ENCODE measurements at places on chromosomes 4 and X. TPM values are rescaled to one million over a fixed set of nuclear protein-coding genes. Genes with fewer than 3 reads are reported as not detected.
A peak's percentile ranks its signal among the peaks of the same experiment; 100 is the strongest.

The DMP1 gene
- not detected for total RNA-seq

DNA sequence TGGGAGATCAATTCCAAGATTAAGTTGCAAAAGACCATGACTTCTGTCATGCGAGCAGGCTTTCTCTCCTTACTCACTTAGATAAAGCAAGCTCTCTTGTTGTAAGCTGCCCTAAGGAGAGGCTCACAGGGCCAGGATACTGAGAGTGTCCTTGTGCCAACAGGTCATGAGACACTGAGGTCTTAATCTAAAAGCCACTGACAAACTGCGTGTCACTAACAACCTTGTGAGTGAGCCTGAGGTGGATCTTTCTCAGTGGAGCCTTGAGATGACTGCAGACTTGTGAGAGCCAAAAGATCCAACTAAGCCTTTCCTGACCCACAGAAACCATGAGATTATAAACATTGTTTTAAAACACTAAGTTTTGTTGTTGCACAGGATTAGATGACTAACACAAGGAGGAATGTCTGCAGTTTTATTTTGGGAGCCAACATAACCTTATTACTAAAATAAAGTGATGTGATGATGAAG, 170.5 kb downstream of the SLC39A8 start:
- H3K27ac ChIP-seq, result peak overlapping the region; percentile 76
- H3K27me3 ChIP-seq, result no peaks in the 10 kb centered on the region
- H3K4me1 ChIP-seq, result peaks cover 11% of the 10 kb centered on the region

GRCh38 chr4:15130441-15130840, 128.2 kb downstream of the CPEB2 start:
- no peak overlapping the region for H3K4me3 ChIP-seq
- no peak overlapping the region for H3K27ac ChIP-seq
- no peaks in the 10 kb centered on the region for H3K36me3 ChIP-seq
- H3K27me3 ChIP-seq, result peaks cover 7% of the 10 kb centered on the region

- no peak for DNase-seq
- H3K27ac ChIP-seq, result no peak overlapping the region
- H3K4me1 ChIP-seq, result no peaks in the 10 kb centered on the region
- no peak overlapping the region for H3K4me3 ChIP-seq
- no peaks in the 10 kb centered on the region for H3K36me3 ChIP-seq
- peaks cover 2% of the 10 kb centered on the region for H3K27me3 ChIP-seq
These were observed 681.4 kb downstream of the GABRG1 start for GRCh38 chr4:45442466-45442865.

DNA sequence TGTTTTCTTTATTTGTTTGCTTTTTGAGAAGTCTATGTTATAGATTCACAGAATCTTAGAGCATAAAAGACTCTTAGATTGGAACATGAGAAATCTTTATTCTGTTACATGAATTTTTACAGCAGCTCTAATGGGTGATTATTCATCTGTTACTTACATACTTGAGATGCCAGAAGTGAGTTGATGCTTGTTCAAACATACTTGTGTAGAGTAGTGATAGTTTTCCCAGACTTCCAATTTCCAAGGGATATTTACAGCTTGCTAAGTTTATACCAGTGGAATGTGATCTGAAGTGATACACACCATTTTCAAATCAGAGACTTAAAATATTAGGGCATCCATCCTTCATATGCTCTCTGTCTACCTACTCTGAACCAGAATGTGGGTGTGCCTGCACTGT, 252.9 kb upstream of the SMIM31 start:
- peaks cover 4% of the 10 kb centered on the region for H3K36me3 ChIP-seq
- no peak overlapping the region for H3K4me3 ChIP-seq
- no peak for DNase-seq
- H3K27me3 ChIP-seq, result no peaks in the 10 kb centered on the region
- peak overlapping the region; percentile 84 for H3K27ac ChIP-seq
- peaks cover 19% of the 10 kb centered on the region for H3K4me1 ChIP-seq

All from chondrocyte (in vitro differentiated cells).